Esophagus muscularis mucosa (tissue), 4 donors: ENCODE measurements at places on chromosomes 16 and 17. TPM values are rescaled to one million over a fixed set of nuclear protein-coding genes. Genes with fewer than 3 reads are reported as not detected.

DNA sequence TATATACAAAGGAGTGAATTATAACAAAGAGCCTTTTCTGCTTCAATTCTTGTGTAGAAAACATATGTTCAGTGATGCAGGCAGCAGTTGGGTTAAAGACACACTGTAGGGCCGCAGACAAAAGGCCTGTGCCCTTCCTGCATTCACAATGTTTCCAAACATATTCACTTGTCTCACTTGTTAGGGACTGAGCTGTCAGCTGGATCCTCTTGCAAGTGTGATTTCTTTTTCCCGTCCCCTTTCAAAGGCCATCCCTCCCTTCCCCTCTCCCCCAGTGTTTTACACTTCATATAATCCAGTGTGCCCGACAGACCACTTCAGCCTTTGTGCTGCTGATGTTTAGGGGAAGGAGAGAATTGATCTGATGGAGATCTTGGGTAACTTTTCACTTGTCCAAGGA lies 217.0 kb downstream of the FTO start:
- no peak for DNase-seq
- H3K27ac ChIP-seq = no peak overlapping the region
- H3K27me3 ChIP-seq = no peaks in the 10 kb centered on the region
- no peak overlapping the region for H3K4me3 ChIP-seq
- no peaks in the 10 kb centered on the region for H3K36me3 ChIP-seq

DNA sequence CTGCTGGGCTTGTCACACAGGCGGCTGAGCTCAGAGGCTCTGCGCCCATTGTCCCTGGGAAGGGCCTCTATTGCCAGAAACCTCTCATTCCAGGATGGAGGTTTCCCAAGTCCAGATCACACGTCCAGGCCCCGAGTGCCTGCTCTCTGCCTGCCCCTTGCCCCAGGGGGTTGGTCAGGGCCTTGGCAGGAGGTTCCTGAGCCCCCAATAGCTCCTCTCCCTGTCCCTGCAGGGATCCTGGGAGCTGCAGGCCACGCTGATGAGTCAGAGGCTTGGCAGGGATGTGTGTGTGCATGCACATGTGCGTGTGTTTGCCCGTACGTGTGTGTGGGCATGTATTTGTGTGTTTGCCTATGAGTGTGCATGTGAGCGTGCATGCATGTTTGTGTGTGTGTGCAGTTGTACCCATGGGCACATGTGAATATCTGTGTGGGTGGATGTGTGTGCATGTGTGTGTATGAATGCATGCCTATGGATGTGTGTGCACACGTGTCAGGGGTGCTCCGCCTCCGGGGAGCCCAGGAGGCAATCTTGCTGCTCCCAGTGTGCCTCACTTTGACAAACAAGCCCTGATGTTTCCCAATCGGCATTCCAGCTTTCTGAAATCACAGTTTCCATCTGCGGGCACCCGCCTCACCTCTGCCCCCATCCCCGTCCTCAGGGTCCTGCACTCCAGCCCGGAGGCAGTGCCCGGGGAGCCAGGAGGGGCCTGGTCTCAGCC lies 98.4 kb upstream of the GSE1 start:
- peak overlapping the region; percentile 29 for H3K27ac ChIP-seq
- no peak for DNase-seq
- no peak overlapping the region for H3K4me3 ChIP-seq
- H3K27me3 ChIP-seq = no peaks in the 10 kb centered on the region

DNA sequence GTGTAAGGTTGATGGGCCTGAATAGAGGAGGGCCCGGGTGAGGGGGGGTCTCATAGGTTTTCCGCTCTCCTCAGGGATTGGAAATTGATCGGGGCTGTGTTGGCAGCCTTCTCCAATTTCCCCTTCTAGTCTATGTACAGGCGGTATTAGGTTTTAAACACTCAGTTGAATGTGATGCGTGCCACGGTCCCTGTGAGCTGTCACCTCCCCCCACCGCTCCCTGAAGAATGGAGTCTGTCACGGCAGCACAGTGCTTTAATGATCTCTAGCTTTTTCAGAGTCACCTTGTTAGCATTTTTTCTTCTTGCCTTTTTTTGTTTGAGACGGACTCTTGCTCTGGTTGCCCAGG lies 800 bp downstream of the COX4I1 start:
- H3K36me3 ChIP-seq = peaks cover 59% of the 10 kb centered on the region
- peak overlapping the region; percentile 92 for H3K27ac ChIP-seq
- peak overlapping the region; percentile 98 for H3K4me3 ChIP-seq
- no peak for DNase-seq

DNA sequence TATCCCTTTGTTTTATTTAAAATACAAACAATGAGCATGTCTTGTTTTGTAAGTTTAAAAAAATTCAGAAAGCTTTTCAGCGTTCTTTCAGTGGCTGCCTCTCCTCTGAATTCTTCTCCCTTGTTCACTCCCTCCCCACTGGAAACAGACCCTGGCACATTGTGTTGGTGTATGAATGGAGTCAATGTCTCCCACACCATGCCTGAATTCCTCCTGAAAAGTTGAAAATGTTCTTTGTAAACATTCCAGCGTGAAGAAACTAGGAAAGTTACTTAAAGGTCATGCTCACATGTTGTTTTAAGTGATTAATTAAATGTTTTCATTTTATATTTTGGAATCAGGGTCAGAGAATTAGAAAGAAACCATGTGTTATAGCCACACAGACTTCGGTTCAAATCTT lies 136.9 kb upstream of the DYNLRB2 start:
- H3K27me3 ChIP-seq = no peaks in the 10 kb centered on the region
- no peaks in the 10 kb centered on the region for H3K36me3 ChIP-seq
- H3K4me3 ChIP-seq = no peak overlapping the region

DNA sequence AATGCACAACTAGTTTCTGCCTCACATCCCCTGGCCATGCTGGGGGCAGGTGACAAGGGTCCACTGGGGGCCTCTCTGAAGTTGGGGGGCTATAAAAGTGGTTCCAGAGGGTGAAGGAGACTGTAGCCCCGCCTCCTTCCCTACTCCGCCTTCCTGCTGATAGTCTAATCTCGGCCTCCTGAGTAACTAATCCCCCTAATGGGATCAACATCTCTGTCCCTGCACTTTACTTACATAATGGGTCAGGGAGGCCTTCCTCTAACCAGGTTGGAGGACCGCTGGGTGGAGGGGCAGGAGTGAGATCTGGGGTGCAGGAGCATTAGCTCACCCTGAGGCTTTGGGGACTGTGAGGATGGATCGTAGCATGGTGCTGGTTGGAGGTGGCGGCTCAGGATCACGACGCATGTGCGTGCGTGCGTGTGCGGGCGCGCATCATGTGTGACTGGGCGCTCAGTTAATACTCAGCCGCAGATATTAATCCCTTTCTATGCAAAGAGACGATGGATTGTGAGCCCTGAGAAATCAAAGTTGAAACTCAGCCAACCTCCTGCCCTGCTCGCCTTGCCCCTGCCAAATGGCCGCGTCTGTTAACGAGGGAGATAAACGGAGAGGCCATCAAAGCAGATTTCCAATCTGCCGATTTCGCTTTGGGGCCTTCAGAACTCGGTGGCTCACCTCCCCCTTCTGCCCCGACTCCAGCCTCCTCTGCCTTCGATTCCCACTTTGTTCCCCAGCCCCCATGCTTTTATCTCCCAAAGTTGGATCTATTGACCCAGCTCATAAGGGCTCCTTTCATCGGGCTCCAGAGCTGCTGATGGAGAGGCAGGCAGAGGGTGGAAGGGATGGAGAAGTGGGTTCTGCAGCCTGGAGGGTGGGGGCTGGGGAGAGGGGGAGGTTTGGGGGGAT lies 107.3 kb downstream of the SDK2 start:
- H3K27ac ChIP-seq = no peak overlapping the region
- DNase-seq = no peak
- peaks cover 8% of the 10 kb centered on the region for H3K4me1 ChIP-seq
- H3K27me3 ChIP-seq = no peaks in the 10 kb centered on the region
- H3K4me3 ChIP-seq = no peak overlapping the region
- no peaks in the 10 kb centered on the region for H3K36me3 ChIP-seq

- H3K27me3 ChIP-seq = no peaks in the 10 kb centered on the region
- no peaks in the 10 kb centered on the region for H3K36me3 ChIP-seq
Measured at GRCh38 chr16:61952841-61953240, 83.4 kb downstream of the CDH8 start.

DNA sequence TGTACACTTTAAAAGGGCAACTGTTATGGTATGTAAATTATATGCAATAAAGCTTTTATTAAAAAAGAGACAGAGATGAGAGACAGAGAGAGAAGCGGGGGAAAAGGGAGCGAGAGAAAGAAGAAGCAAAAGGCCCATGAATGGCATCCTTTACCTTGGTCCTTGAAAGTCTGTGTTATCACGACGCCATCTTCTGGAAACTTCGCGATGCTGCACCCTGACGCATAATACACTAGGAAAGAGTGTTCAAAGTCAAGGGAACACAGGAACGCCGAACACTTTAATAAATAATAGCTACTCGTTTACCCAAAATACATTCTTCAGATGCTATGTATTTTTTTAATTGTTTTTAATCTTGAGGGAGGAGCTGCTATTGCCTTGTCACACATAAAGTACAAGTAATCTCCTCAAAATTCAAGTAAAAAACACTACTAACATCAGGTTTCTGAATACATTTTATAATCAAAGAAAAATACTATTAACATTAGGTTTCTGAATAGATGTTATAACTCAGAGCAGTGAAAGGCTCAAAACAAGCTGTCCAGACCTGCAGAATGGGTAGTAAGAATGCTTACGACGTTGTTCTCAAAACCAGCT lies 23.0 kb upstream of the SLC38A8 start:
- no peaks in the 10 kb centered on the region for H3K27me3 ChIP-seq
- H3K4me1 ChIP-seq = no peaks in the 10 kb centered on the region
- no peak overlapping the region for H3K27ac ChIP-seq
- peaks cover 66% of the 10 kb centered on the region for H3K36me3 ChIP-seq
- no peak overlapping the region for H3K4me3 ChIP-seq

GRCh38 chr16:75265911-75266701 lies 14.7 kb upstream of the BCAR1 start:
- H3K4me3 ChIP-seq = peak overlapping the region; percentile 99
- no peaks in the 10 kb centered on the region for H3K27me3 ChIP-seq
- no peak for DNase-seq
- peaks cover 62% of the 10 kb centered on the region for H3K4me1 ChIP-seq

DNA sequence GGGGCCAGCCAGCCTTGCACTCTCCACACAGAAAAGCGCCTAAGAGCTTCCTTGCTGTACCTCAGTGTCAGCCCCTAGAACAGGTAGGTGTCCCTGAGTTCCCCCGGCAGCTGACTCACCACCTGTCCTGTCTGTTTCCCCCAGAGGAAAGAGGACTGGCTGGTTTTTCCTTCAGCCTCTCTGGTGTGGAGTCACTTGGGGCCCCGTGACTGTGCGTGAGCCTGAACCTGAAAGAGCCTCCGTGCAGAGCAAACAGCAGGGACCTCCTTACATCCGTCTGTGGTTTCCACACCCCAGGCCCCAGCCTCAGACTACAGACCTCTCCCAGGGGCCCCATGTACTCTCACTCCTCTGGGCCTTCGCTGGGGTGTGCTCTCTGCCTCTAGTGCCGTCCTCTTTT lies 87.8 kb downstream of the GNAO1 start:
- no peak overlapping the region for H3K4me3 ChIP-seq
- no peak overlapping the region for H3K27ac ChIP-seq
- H3K27me3 ChIP-seq = no peaks in the 10 kb centered on the region
- H3K36me3 ChIP-seq = no peaks in the 10 kb centered on the region
- H3K4me1 ChIP-seq = peaks cover 9% of the 10 kb centered on the region

DNA sequence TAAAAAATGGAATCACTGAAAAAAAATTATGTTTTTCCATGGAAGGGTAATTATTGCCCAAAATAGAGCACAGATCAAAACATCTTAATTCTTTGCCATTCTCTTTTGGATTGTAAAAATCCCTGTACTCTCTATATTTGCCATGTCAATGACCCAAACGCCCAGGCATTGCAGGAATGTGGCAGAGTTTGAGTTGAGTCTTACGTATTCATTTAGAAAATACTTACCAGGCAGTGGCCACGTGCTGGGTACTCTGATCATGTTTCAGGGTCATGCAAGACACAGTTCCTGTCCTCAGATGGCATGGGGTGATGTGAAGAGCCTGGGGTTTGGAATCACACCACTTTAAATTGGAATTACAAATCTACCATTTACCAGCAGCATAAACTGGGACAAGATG lies 267.7 kb downstream of the ABCC12 start:
- no peak overlapping the region for H3K27ac ChIP-seq
- H3K4me1 ChIP-seq = no peaks in the 10 kb centered on the region
- no peak for DNase-seq

- H3K36me3 ChIP-seq = peaks cover 44% of the 10 kb centered on the region
- H3K4me1 ChIP-seq = no peaks in the 10 kb centered on the region
- no peak overlapping the region for H3K4me3 ChIP-seq
Measured at GRCh38 chr16:3760518-3760917, 43.2 kb upstream of the TRAP1 start.

DNA sequence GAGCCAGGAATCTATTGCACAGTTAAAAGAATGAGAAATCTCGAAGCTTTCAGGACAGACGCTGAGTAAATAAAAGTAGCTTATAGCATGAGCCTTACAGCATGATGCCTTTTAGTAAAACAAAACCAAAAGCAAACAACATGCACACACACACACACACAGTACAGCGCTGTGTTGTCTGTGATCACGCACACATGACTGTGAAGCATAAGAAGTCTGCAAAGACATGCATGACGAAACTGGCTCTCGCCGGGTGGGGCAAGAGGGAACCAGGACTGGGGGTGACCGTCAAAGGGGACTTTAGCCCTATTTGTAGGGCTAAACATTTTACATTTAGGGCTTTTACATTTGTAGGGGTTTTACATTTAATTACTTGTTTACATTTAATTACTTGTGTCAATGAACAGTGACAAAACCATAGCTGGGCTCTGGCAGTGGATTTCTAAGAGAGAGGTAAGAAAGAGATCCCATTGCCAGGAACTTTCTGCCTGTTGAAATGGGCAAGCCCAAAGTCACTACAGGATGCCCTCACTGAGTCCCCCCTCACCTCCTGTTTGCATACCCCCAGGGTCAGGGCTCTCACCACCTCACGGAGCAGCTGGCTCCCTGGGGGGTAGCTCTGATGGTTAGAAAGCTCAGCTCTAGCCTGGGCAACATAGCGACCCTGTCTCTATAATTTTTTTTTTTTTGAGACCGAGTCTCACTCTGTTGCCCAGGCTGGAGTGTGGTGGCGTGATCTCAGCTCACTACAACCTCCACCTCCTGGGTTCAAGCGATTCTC lies 2.0 kb upstream of the TNFRSF13B start:
- no peak overlapping the region for H3K27ac ChIP-seq
- DNase-seq = peak; percentile 60
- no peak overlapping the region for H3K4me3 ChIP-seq
- H3K27me3 ChIP-seq = no peaks in the 10 kb centered on the region
- H3K4me1 ChIP-seq = no peaks in the 10 kb centered on the region

SGCA gene
- total RNA-seq = 72.7 TPM

GP1BA gene
- total RNA-seq = not detected

KSR1 gene
- total RNA-seq = 13.3 TPM

CLEC10A gene
- total RNA-seq = 3.0 TPM

OR1F1 gene
- total RNA-seq = not detected

HS3ST3A1 gene
- 10.4 TPM for total RNA-seq

KRT13 gene
- total RNA-seq = 0.39 TPM
